ENCODE measurements at places on chromosomes 5 and 9.
A peak's percentile ranks its signal among the peaks of the same experiment; 100 is the strongest.

GRCh38 chr5:92562065-92562464, 1019.0 kb downstream of the NR2F1-AS1 start:
- no peak for DNase-seq

DNA sequence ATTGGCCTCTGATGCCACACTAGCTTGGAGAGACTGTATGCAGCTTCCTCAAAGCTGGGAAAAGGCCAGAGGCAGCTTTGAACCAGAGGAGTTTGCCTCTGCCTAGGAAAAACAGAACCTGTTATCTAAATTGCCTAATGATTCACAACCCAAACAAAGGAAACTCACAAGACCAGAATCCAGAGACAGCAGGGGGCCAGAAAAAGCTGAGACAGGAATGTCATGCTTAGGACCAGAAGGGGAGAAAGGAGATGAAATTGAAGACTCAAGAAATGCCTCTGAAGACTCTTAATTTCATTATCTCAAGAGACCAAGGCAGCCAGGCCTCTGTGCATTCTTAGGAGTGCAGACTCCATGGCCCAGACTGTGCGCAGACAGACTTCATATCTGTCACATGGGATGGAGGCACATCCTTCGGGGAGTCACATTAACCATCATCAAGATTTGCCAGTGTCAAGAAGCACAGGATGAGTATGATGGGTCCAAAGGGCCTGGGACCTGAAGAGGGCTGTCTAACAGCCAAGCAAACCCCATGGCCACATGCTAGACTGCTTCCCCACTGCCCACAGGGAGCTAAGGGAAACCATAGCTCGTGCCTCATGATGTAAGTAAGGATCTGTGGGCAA, 57.3 kb downstream of the ARSB start:
- no peak for DNase-seq

- DNase-seq = peak; percentile 9
Observed at GRCh38 chr9:21709464-21710058, 92.9 kb upstream of the MTAP start.

GRCh38 chr5:107812570-107813141, 141.9 kb upstream of the EFNA5 start:
- no peak for DNase-seq

- DNase-seq = no peak
Observed at GRCh38 chr5:31962351-31962751, 211.8 kb downstream of the GOLPH3 start.

GRCh38 chr9:20823051-20823450, 139.0 kb downstream of the FOCAD start:
- no peak for DNase-seq

GRCh38 chr9:20606652-20607051, 15.6 kb downstream of the MLLT3 start:
- DNase-seq = no peak

GRCh38 chr5:136404616-136405015, 39.3 kb upstream of the TRPC7 start:
- no peak for DNase-seq

GRCh38 chr9:108786901-108787689, 68.7 kb downstream of the ACTL7B start:
- DNase-seq = no peak

- no peak for DNase-seq
Observed at GRCh38 chr9:104772714-104773510, 9.0 kb downstream of the NIPSNAP3B start.

DNA sequence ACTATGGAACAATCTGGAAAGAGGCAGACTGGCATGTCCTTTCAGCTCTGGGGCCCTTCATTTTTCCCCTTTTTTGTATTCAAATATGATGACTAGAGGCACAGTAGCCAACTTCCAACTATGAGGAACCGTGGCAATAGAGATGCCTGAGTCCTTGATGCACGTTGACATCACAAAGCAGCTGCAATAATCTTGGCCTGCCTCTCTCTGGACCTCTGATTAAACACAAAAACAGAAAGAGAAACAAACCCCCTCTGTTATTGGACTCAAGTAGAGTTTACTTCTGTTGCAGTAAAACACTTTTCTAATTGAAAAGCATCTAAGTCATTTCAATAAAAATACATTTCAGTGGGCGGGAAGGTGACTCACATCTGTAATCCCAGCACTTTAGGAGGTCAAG, 122.2 kb upstream of the GRAMD2B start:
- DNase-seq = no peak

GRCh38 chr5:40397091-40397490, 282.6 kb upstream of the PTGER4 start:
- DNase-seq = no peak

GRCh38 chr5:114308508-114308907, 53.4 kb upstream of the KCNN2 start:
- no peak for DNase-seq

DNA sequence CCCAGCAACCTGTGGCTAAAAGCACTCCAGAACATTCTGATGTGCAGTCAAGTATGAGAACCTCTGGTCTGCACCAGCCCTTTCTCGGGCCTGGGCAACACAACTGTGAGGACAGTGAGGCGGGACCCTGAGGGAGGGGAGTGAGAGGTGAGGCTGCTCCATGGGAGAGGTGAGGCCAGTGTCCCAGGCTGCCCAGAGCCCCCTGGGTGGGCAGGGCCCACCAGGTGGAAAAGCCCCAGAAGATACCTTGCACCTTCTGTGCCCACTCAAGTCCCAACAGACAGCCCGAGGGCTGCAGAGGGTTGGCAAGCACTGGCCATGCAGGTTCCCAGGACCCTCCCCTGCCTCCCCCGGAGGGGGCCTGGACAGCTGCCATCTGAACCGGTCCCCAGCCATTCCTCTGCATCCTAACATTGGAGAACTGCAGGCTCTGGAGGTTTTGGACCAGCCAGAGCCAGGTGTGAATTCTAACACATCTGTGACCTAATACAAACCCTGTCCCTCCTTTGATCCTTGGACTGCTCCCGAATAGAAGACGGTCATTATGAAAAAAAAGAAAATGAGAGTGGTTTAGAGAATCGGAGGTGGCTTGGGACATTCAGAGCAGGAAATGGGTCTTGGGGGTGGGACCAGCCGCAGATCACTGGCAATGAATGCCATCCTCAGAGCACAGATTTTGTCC, 57.0 kb downstream of the DUSP1 start:
- DNase-seq = no peak

GRCh38 chr9:79257228-79257781, 314.5 kb upstream of the TLE4 start:
- no peak for DNase-seq

GRCh38 chr5:148206620-148207019, 3.8 kb downstream of the SPINK6 start:
- peak; percentile 5 for DNase-seq

GRCh38 chr5:50873595-50874277, 207.3 kb downstream of the PARP8 start:
- DNase-seq = no peak

DNA sequence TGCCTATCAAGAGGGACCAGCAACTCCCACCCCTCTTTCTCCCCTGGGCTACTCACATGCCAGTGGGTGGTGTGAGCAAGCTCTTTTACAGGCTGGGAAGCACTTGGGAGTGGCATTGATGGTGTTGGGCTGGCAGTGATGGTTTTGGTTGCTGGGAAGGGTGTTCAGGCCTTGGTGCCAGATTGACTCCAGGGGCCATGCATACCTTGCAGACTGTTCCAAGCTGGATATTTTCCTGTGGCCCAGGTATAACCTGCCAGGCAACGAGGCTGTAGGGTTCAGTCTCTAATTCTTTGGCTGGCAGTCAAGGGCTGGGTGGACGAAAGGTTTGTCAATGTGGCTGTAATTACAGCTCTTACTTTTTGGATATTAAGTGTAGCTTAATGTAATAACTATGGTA, 177.3 kb downstream of the MACROH2A1 start:
- no peak for DNase-seq

DNA sequence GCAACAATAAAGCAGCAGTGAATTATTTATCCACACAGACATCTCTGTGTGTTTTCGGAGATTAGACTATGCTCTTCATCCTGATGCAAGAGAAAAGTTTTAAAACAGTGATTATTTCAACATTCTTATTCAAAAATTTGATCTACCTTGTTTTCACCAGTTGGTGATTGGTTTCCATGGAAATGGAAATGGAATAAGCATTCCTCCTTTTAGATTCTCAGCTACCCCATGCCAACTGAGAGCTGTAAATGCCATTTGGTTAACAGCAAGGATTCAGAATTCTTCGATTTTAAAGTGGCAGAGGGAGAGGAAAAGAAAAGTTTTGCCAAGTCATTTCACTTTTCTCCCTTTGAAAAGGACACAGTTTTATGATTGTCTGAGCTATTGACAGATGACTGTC, 154.7 kb downstream of the PCSK5 start:
- no peak for DNase-seq

Data from NCI-H2029 treated with DMSO at 0.1 percent for 48 hours (cell line).